ENCODE measurements at places on chromosomes 2 and 18.
A peak's percentile ranks its signal among the peaks of the same experiment; 100 is the strongest.

DNA sequence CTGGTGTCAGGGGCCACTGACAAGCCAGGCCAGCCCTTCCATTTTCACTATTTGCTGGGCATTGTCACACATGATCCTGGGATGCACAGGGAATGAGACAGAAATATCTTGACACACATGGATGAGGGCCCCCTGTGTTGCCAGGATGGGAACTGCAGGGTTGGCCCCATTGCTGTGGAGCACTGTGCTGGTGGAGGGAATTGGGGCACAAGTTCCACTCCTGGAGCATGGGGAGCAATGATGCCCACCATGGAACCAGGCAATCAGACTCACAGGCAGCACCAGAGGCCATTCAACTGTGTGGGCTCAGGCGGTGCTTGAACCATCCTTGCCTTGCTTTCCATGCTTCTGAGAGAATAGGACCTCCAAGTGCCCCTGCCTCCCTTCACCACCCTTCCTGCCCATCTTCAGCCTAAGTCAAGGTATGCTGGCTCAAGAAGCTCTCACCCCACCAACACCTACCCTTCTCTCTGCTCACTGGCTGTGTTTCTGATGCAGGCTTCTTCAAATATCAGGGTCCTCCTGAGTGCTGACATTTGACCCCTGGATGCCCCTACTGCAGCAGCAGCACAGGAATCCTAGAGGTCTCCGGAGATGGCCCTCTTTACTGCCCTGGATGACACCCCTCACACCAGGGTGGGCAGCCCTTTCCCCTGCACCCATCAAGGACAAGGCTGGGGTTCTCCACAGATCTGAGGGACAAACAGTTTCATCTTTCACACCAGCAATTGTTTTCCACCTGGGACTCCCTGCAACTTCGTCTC lies 11.0 kb downstream of the ADRA2B start:
- no peak for DNase-seq

GRCh38 chr2:171420728-171421563 lies 12.8 kb downstream of the METTL8 start:
- DNase-seq: no peak

GRCh38 chr2:45700407-45701013 lies 49.0 kb downstream of the PRKCE start:
- no peak for DNase-seq

DNA sequence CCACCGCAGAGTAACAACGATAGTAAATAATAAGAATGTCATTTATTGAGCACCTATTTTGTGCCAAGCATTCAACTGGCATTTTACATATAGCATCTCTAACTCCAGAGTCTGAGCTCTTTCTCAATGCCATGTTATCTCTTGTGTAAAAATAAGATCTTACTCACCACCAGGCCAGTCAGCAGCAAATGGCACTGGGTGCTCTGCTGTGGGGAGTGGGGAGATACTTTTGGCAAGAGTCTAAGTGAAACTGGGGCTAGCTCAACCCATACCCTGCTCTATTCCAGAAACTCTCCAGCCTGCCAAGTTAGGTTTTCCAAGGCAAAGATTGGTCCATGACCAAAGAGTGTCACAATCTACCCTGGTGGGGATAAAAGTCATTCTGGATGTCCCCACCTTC lies 5.0 kb upstream of the SLC4A3 start:
- DNase-seq: no peak

DNA sequence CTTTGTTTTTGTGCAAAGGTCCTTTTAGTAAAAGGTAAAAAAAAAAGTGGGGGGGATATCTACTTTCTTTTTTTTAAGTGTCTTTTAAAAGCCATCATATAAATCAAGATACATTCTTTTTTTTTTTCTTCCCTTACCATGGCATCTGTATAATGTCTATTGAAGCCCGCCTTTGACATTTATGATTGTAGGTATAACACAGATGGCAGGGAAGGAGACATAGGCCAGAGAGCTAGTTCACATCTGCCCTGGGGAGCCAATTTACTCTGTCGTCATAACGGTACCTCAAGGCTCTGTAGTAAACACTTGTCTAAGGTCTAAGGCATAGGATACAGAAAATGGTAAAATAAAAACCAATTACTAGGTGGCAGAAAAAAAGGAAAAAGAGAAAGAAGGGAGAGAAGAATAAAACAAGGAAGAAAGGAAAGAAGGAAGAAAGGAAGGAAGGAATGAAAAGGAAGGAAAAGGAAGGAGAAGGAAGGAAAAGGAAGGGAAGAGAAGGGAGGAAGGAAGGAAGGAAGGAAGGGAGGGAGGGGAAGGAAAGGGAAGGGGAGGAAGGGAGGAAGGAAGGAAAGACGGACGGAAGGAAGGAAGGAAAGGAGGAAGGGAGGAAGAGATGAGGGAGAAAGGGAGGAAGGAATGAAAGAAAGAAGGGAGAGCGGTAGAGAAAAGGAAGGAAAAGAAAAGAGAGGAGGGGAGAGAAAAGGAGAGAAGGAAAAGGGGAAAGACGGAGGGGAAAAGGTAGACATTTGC lies 343.5 kb downstream of the RBM43 start:
- no peak for DNase-seq

GRCh38 chr2:192940767-192941166 lies 746.0 kb upstream of the TMEFF2 start:
- no peak for DNase-seq

- DNase-seq: peak; percentile 54
Measured at GRCh38 chr2:67272195-67272594, 124.9 kb upstream of the ETAA1 start.

GRCh38 chr2:142991295-142991694 lies 113.8 kb downstream of the KYNU start:
- DNase-seq: no peak

DNA sequence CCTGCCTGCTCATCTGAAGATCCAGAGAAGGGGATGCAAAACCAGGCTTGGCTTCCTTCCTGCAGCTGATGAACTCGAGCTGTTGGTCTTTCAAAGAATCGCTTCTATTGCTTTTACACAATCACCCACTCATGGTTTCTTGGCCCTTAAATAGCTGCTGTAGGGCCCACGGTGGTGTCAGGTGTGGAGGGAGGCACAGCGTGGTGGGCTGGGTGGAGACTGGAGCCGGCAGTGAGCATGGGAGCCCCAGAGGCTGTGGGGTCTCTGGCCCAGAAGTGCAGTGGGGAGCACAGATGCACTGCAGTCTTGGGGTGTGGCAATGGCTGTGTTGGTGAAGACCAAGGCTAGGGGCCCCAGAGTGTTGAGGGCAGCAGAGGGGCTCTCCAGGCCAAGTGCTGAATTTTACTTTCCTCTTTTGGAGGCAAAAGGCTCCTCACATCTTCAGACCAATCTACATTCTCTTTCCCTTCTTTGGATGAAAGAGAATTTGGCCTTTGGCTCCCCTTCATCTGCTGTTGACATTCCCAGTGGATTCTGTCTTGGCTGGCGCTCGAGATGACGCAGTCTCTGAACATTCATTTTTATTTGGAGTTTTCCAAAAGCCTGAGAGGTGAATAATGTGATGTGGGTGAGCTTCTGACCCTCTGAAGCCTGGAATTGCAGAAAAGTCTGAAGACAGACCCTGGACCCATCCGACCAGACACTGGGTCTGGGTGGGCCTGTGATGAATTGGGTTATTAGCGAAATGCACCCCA lies 70.1 kb upstream of the ASB18 start:
- no peak for DNase-seq

- no peak for DNase-seq
Measured at GRCh38 chr2:144085016-144085415, 434.9 kb downstream of the ZEB2 start.

- DNase-seq: no peak
Measured at GRCh38 chr2:198654646-198655045, 803.1 kb downstream of the SATB2 start.

GRCh38 chr2:9174771-9175437 lies 31.7 kb upstream of the ASAP2 start:
- peak; percentile 89 for DNase-seq

GRCh38 chr2:186540941-186541340 lies 48.9 kb upstream of the ITGAV start:
- DNase-seq: no peak

DNA sequence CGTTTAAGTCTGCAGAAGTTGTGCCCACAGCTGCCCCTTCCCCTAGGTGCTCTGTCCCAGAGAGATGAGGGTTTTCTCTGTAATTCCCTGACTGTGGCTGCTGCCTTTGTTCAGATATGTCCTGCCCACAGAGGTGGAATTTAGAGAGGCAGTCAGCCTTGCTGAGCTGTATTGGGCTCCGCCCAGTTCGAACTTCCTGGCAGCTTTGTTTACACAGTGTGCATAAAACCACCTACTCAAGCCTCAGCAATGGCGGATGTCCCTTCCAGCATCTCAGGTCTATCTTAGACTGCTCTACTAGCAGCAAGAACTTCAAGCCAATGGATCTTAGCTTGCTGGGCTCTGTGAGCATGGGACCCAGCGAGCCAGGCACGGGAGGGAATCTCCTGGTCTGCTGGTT lies 48.1 kb downstream of the LHCGR start:
- DNase-seq: no peak

GRCh38 chr2:10966056-10966455 lies 54.3 kb downstream of the KCNF1 start:
- DNase-seq: no peak

GRCh38 chr2:120825370-120826259 lies 89.9 kb downstream of the GLI2 start:
- DNase-seq: peak; percentile 88

- no peak for DNase-seq
Measured at GRCh38 chr18:21051620-21052019, 60.0 kb downstream of the ROCK1 start.

GRCh38 chr18:61466736-61467135 lies 133.5 kb downstream of the CDH20 start:
- no peak for DNase-seq

DNA sequence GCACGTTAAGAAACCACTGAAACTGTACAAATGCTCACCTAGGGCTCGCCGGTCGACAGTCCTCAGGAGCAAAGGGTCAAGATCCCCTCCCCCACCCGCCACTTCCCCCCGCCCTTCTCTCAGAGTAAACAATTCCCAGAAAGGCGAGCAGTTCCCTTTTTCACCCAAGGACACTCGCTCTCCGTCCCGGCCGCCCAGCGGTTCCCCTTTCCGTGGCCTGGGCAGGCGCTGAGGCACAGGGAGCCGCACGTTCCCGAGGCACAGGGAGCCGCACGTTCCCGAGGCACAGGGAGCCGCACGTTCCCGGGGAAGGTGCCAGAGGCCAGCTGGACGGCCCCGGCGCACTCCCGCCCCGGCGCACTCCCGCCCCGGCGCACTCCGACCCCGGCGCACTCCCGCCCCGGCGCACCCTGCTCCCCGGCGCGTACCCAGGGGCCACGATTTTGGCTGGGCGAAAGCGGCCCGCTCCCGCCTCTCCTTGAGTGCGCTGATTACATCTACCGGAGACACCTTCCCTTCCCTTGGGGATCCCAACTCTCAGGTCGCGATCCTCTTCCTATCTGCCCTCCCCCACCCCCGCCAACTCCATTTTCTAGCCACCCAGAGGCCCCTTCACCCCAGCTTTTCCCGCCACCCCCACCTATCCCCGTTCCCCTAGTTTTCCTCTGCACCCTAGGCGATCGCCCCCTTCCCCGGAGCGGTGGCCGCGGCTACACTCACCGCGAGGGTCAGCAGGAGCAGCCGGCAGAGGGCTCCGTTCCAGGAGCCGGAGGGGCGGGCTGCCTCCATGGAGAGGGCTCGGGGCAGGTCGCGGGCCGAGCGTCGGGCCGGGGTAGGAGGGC lies 817 bp downstream of the DSC2 start:
- no peak for DNase-seq

DNA sequence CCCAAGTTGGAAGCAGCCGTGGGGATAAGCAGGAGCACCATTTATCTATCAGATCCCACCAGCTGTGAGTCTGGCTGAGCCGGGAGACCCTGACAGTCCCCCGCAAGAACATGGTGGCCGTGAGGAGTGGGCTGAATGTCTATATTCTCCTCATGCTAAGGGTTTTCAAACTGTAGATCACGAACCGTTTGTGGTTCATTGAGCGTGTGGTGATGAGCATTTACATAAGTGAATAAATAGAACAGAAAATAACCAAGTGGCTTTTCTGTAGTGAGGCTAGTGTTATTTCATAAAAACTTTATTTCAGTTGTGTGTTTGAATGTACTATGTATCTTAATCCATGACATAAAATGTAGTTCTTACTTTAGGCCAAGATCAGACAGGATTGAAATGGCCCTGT lies 190.2 kb upstream of the APCDD1 start:
- DNase-seq: no peak

GRCh38 chr2:121663434-121663833 lies 14.2 kb upstream of the CLASP1 start:
- DNase-seq: no peak

- no peak for DNase-seq
Measured at GRCh38 chr2:85669549-85669948, 1.6 kb upstream of the SFTPB start.

- no peak for DNase-seq
Measured at GRCh38 chr18:23864624-23865023, 149.9 kb upstream of the TTC39C start.

DNA sequence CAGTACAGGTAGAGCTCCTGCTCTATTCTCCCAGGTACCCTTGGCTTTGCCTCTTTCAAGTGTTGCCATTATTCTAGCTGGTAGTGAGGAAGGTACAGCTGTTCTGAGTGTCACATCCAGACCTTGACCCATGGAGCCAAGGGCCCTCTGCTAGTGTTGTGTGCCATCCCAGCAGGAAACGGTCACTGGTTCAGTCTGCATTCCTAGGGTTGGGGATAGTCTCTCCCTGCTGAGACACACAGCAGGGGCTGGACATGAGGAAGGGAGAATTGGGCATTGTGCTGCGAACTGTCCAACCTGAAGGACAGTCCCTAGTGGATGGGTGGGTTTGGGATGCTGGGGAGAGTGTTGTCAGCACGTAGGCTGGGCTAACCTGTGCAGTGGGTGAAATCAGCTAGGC lies 59.1 kb downstream of the FARP2 start:
- no peak for DNase-seq

All from HCEC 1CT (cell line).